ENCODE measurements at places on chromosomes 12 and 14. TPM values are rescaled to one million over a fixed set of nuclear protein-coding genes. Genes with fewer than 3 reads are reported as not detected.

PTGDR gene
- not detected for total RNA-seq

KRT74 gene
- total RNA-seq, result not detected

ITGA5 gene
- total RNA-seq, result 110 TPM

CPM gene
- 1.7 TPM for total RNA-seq

DNA sequence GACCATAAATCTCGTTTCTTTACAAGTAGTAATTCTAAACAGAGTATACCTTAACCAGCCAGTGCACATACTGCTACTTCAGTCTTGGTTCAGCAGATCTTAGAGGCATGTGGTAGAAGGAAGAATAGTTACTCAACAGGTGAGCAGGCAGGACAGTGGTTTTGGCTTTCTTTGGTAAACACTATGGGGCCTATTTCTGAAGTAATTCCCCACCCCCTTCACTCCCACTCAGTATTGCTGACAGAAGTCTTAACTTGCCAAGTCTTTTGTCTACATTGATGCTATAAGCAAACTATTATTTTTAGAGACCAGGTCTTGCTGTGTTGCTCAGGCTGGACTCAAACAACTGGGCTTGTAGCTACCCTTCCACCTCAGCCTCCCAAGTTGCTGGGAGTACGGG lies 68.5 kb downstream of the FBXO34 start:
- peak; percentile 68 for DNase-seq

- no peak for DNase-seq
These were observed 177.6 kb downstream of the SNAPC1 start for GRCh38 chr14:61939776-61940175.

DNA sequence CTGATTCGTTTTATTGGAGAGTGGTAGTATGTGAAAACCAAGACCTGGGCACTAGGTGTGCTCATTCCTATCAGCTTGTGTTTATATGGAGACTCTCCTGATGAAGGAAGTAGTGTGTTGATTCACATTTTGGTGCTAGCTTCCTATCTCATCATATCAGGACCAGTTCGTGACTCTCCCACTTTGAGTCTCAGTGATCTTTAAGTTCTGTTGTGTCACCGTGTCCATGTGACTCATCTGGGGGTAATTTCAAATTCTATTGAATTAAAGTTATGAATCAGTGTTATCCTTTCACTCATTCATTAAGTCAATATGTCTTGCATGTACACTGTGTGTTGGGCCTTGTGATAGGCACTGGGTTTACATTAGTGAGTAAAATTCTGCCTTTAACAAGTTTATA lies 180.2 kb downstream of the CACNA1C start:
- DNase-seq, result no peak

DNA sequence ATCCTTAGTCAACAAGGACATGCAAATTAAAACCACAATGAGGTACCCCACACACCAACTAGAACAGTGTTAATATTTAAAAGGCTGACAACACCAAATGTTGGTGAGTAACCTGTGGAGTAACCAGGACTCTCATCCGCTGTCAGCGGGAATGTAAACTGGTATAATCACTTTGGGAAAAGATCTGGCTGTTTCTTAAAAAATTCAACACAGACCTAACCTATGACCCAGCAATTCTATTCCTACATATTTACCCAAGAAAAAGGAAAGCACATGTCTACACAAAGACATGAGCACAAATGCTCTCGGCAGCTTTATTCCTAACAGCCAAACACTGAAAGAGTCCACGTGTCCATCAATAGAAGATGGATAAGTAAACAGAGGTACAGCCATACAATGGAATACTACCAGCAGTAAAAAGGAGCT lies 26.6 kb downstream of the NRDE2 start:
- no peak for DNase-seq

DNA sequence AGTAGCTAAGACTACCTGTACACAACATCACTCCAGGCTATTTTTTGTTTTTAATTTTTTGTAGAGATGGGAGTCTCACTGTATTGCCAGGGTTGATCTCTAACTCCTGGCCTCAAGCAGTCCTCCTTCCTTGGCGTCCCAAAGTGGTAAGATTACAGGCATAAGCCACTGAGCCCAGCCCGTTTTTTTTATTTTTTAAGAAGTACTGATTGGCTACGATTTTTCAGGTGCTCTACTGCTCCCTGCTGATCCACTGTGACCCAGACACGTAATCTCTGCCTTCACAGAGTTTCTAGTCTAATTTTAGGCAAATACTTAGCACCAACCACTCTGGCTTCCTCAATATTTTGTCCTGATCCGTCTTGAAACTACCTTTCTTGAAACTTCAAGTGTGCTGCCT lies 4.3 kb upstream of the STRN3 start:
- DNase-seq, result no peak

DNA sequence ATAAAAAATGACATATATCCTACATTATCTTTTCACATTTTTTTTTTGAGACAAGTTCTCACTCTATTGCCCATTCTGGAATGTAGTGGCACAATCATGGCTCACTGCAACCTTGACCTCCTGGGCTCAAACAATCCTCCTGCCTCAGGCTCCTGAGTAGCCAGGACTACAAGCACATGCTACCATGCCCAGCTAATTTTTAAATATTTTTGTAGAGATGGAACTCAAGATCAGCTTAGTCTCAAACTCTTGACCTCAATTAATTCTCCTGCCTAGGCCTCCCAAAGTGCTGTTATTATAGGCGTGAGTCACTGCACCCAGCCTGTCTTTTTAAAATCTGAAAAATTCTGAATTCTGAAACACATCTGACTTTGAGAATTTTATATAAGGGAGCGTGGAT lies 241.9 kb upstream of the DCN start:
- no peak for DNase-seq

DNA sequence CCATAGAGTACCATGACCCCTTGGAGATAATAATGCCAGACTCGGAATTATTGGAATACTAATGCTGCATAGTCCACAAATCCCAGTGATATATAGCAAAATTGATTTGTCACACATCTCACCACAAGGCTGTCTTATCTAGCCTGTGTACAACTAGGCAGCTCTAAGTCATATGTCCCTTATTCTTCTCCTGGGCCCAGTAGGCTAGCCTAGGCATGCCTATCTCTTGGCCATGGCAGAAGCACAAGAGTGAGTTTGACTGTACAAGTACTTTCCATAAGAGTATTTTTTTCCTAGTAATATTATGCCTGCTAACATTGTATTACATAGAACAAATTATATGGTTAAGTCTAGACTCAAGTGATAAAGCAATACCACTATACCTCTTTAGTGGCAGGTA lies 1122.1 kb upstream of the SEL1L start:
- no peak for DNase-seq
